ENCODE measurements at places on chromosomes 12 and 14.
A peak's percentile ranks its signal among the peaks of the same experiment; 100 is the strongest.

DNA sequence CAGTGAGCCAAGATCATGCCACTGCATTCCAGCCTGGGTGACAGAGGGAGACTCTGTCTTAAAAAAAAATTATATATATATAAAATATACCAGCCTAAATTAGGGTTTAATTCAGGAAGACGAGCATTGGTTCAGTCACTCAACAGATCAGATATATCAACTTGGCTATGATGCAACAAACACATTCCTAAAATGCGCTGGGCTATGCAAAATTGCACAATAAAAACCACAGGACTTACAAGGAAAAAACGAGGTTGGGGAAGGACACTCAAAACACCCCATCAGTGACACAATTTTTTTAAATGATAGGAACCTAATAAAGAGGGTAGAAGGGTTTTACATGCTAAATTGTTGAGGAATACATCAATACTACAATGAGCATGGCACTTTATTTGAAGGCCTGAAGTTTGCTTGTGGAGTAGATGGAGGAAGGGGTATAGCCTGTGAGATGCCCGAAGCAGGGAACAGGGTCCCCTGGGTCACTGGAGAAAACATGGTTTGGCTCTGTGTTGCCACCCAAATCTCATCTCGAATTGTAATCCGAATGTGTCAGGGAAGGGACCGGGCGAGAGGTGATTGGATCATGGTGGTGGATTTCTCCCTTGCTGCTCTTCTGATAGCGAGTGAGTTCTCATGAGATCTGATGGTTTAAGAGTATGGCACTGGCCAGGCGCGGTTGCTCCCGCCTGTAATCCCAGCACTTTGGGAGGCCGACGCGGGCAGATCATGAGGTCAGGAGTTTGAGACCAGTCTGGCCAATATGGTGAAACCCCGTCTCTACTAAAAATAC is 71.2 kb downstream of the TNFAIP2 start:
- DNase-seq, result peak; percentile 44

DNA sequence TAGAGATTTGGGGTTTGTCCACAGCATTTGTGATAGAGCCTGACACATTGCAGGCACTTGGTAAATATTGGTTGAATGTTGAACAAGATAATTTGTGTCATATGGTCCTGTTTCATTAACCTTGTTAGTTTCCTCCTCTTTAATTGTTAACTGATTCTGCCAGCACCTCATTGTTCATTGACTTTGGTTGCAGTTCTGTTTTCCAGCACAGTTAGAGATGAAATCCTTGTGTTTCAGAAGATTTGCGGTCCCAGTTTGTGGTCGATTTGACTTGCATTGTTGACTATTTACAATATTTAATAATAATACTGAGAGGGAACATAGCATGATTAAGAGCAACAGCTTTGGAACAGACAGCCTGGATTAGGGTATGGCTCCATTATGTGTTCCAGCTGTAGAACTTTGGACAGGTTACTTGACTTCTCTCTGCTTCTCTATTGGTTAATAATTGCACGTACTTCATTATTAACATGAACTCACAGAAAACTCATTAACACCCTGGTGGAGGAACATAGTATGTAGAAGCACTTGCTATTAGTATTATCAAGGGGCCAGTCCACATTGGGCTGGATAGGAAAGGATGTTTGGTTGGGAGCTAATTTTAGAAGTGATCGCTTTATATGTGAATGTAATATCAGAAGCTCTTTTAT is 8.7 kb downstream of the DRAM1 start:
- no peak for DNase-seq

- no peak for DNase-seq
Observed at GRCh38 chr12:16198884-16199283, 78.6 kb downstream of the SLC15A5 start.

- peak; percentile 21 for DNase-seq
Observed at GRCh38 chr12:20404576-20405346, 36.4 kb downstream of the PDE3A start.

Data from fibroblast of skin of left quadriceps (primary cell).